Tongue (tissue), 3 donors: ENCODE measurements at places on chromosomes 6 and 20. TPM values are rescaled to one million over a fixed set of nuclear protein-coding genes. Genes with fewer than 3 reads are reported as not detected.

DNA sequence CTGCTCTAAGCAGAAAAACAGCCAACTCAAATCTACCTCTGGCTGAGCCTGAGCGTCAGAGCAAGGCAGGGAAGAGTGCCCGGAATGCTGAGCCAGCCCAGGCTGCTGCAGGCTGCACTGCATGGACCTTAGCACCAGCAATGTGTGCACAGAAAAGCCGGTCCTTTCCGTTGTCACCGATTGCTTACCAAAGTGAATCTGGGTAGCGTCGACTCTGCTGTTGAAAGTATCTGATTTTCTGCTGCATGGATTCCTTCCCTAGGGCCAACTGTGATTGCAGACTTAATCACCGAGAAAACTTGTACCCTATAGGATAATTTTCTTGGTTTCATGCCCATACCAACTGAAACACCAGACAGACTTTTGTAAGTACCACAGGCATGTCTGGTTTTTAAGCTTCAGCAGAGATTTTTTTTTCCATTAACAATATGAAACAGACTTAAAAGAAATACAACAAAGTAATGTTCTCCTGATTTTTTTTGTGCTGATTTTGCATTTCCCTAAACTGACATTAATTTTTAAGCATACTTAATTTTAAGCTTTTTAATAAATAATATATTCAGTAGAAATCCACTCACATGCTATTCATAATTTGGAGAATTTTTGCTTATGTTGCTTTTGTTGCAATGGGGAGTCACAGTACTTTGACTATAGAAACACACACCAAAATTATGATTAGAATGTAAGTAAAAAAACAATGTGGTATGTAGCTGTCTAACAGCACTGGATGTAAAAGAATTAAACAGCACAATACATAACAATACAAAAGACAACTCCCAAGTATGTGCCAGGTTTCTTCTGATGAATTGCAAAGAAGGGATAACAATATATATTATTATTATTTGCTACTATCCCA is 218.0 kb downstream of the THBS2 start:
- DNase-seq: peak; percentile 79

DNA sequence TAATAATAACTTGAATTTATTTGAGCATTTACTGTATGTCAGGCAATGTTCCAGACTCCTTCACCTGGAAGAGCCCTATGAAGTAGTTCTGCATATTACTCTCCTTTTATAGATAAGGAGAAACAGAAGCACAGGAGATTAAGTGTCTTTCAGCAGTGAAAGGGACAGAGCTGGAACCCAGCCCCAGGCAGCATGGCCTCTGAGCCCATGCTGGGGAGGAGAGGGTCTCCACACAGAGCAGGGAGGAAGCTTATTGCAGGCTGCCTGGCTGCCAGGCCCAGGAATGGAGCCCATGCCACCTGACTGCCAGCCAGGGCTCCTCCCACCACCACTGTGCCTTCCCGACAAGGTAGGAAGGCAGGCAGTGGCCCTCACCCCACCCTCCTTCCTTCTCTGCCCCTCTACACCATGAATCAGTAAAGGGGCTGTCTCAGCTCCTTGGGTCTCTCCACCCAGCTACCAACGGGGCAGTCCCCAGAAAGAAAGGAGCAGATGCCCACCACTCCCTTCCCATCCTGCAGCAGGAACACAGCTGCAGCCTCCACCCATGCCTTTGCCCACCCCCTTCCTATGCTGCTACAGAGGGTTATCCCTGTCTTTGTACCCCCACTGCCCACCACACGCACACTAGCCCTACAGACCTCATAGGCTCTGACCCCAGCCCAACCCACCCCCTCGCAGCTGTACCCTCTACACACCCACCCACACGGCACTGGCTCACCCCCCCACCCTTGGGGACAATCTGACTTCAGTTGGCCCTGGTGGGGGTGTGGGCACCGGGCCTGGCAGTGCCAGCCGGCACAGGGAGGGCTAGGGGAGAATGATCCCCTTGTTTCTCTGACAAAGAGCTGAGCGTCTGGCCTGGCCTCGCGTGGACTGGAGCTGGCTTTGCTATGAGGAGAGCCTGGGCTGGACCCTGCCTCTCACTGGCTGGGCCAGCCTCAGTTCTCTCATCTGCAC is 41.8 kb downstream of the TFEB start:
- peak; percentile 57 for DNase-seq

DNA sequence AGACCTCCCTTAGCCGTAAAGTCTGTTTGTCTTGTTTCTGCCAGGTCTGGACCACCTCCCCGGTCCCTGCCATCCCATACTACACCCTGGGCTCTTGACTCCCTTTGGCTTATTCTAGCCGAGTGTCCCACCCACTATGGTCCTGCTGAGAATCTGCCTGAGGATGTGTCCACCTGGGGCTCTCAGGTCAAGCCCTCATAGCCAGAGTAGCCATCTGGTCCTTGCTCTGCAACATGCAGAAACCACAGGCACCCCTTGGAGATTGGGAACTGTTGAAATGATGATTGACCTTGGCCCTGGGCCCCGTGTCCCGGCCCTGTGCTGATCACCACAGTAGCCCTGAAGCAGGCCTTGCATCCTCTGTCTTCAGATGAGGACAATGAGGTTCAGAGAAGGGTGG is 44.0 kb downstream of the VSTM2L start:
- DNase-seq: no peak

TRIM10 gene
- 1.0 TPM for total RNA-seq

DNA sequence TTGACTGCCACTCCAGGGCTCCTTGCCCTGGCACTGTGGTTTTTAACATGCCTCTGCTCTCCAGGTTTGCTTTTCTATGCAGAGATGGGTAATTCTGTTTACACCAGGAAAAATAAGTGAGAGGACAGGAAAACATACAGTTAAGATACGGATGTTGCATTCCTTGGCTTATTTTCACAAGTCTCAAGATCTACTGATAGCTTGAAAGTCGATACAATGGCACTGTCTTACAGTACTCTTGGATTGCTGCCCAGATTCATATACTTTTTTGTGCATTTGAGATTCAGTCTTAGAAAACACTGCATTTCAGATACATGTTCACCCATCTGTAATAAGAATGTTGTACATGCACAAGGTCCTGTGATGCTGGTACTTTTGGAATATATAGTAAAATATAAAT is 159.6 kb upstream of the FLRT3 start:
- DNase-seq: no peak

DOK5 gene
- total RNA-seq: 20.1 TPM

DNA sequence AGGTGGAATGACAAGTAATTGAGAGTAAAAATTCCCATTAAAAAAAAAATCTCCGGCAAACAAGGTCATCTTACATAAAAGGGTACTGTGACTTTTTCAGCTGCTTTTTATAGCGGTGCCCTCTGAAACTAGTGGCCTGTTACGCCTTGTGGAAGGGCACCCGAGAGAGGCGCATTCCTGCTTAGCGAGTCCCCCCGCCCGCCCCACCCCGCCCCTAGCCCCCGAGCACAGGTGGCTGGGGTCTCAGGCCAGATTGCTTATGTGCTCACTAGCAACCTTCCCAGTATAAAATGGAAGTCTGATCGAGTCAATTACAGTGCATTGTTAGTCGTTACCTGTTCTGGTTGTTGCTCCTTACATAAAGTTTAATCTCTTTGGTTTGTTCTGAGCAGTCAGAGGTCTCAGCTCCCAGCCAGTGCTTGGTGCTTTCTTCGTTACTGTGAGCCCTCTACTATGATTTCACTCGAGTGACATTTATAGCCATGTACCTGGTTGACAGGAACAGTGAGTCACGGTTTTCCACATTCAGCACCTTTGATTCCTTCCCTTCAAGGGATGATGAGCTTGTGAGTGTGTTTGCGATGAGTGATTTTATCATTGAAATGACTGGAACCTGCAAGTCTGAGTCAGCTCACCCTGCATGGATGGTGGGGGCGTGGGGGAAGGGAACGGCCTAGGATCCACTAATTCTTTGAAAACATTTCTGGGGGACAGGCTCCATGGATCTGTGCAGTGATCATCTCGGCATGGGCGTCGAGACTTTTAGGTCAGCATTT is 47.6 kb downstream of the ZDHHC14 start:
- no peak for DNase-seq
